ENCODE measurements at places on chromosomes 5 and 9. TPM values are rescaled to one million over a fixed set of nuclear protein-coding genes. Genes with fewer than 3 reads are reported as not detected.

The RASGEF1C gene
- total RNA-seq, result 0.50 TPM

The ZDHHC11B gene
- total RNA-seq, result 1.1 TPM

The SLC6A18 gene
- total RNA-seq, result not detected

The THOC3 gene
- total RNA-seq, result 52.1 TPM

The PCDHB14 gene
- 0.13 TPM for total RNA-seq

The PCDHB15 gene
- not detected for total RNA-seq

The FAM193B gene
- total RNA-seq, result 16.2 TPM

The NDFIP1 gene
- 51.9 TPM for total RNA-seq

The HK3 gene
- total RNA-seq, result not detected

The PDLIM7 gene
- 65.0 TPM for total RNA-seq

The SLC23A1 gene
- 0.91 TPM for total RNA-seq

The GPX3 gene
- total RNA-seq, result 12.1 TPM

The FGF10 gene
- total RNA-seq, result not detected

The SPATA31D3 gene
- not detected for total RNA-seq

The SLC6A3 gene
- total RNA-seq, result 0.37 TPM

The ARID3C gene
- not detected for total RNA-seq

The KIF4B gene
- not detected for total RNA-seq

The ANKRD55 gene
- not detected for total RNA-seq

The C8G gene
- 0.94 TPM for total RNA-seq

The SLC34A3 gene
- total RNA-seq, result not detected

The BHMT2 gene
- total RNA-seq, result not detected

The CCDC152 gene
- not detected for total RNA-seq

The GALNT12 gene
- total RNA-seq, result 5.2 TPM

The GMCL2 gene
- total RNA-seq, result not detected

The FAM78A gene
- 0.48 TPM for total RNA-seq

The CAMK2A gene
- 1.1 TPM for total RNA-seq

The ANXA2R gene
- 3.2 TPM for total RNA-seq

The SLC27A6 gene
- total RNA-seq, result not detected

The SH3RF2 gene
- 3.1 TPM for total RNA-seq

The NTRK2 gene
- 0.04 TPM for total RNA-seq

The CLK4 gene
- total RNA-seq, result 10.0 TPM

The PCDHB8 gene
- total RNA-seq, result 0.39 TPM

The AIF1L gene
- total RNA-seq, result 1.4 TPM

The GFI1B gene
- not detected for total RNA-seq

All from A549 treated with ZK216348 at 1 μM for 4 hours (cell line).